ENCODE measurements at places on chromosomes 11 and 22.

DNA sequence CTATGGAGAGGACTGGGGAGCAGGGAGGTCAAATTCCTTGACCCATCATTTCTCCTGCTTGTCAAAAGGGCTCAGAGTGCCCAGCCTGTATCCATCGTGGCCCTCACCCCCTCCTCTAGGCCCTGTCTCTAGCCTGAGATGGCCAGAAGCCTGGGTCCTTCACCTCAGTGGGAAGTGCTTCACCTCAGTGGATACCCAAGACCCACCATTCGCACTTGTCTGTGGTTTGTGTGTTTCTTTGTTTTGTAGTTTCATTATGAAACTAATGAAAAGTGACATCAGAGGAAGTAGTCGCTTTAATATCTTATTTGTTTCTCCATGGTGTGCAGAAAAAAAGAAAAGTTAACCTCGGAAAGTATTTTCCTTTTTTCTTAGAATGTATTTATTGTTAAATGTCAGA, 194.0 kb upstream of the CADM1 start:
- no peak for DNase-seq

DNA sequence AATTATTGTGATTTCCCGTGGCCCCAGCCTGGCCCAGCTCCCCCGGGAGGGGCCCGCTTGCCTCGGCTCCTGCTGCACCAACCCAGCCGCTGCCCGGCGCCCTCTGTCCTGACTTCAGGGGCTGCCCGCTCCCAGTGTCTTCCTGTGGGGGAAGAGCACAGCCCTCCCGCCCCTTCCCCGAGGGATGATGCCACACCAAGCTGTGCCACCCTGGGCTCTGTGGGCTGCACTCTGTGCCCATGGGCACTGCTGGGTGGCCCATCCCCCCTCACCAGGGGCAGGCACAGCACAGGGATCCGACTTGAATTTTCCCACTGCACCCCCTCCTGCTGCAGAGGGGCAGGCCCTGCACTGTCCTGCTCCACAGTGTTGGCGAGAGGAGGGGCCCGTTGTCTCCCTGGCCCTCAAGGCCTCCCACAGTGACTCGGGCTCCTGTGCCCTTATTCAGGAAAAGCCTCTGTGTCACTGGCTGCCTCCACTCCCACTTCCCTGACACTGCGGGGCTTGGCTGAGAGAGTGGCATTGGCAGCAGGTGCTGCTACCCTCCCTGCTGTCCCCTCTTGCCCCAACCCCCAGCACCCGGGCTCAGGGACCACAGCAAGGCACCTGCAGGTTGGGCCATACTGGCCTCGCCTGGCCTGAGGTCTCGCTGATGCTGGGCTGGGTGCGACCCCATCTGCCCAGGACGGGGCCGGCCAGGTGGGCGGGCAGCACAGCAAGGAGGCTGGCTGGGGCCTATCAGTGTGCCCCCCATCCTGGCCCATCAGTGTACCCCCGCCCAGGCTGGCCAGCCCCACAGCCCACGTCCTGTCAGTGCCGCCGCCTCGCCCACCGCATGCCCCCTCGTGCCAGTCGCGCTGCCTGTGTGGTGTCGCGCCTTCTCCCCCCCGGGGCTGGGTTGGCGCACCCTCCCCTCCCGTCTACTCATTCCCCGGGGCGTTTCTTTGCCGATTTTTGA, 3.3 kb upstream of the ANKRD13D start:
- no peak for DNase-seq

- no peak for DNase-seq
Measured at GRCh38 chr22:38970551-38970950, 11.6 kb upstream of the APOBEC3B start.

DNA sequence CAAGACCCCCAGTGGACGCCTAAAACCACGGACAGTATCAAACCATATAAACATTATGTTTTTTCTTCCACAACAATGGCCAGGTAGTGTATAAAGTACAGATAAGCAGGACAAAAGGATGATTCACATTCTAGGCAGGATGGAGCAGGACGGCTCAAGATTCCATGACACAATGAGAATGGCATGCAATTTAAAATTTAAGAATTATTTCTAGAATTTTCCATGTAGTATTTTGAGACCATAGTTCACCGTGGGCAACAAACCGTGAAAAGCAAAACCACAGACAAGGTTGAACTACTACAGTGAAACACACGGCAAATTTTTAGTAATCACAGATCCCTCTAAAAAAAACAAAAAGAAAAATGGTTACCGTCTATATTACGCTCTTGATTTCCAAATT, 7.5 kb downstream of the NARS2 start:
- DNase-seq: no peak

GRCh38 chr11:90465553-90465952, 242.7 kb upstream of the CHORDC1 start:
- DNase-seq: no peak

- DNase-seq: no peak
Measured at GRCh38 chr11:47908198-47908597, 60.0 kb upstream of the NUP160 start.

- DNase-seq: no peak
Measured at GRCh38 chr11:126638648-126639047, 283.2 kb downstream of the ST3GAL4 start.

DNA sequence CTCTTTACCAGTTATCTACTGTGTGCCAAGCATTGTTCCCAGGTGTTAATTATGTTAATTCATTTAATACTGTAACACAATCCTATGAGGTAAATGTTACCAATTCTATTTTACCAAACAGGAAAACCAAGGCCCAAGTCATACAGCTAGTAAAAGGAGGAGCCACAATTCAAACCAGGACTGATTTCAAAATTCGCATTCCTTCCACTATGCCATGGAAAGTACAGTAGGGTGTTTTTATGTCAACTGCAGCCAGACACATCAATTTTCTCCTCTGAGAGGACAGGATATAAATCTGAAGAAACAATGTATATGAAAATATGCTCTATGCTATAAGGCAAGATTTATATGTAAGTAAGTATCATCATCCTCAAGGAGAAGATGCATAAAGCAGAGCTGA, 104.3 kb downstream of the RPL27A start:
- DNase-seq: no peak

GRCh38 chr11:18299721-18300120, 22.2 kb downstream of the HPS5 start:
- DNase-seq: no peak

DNA sequence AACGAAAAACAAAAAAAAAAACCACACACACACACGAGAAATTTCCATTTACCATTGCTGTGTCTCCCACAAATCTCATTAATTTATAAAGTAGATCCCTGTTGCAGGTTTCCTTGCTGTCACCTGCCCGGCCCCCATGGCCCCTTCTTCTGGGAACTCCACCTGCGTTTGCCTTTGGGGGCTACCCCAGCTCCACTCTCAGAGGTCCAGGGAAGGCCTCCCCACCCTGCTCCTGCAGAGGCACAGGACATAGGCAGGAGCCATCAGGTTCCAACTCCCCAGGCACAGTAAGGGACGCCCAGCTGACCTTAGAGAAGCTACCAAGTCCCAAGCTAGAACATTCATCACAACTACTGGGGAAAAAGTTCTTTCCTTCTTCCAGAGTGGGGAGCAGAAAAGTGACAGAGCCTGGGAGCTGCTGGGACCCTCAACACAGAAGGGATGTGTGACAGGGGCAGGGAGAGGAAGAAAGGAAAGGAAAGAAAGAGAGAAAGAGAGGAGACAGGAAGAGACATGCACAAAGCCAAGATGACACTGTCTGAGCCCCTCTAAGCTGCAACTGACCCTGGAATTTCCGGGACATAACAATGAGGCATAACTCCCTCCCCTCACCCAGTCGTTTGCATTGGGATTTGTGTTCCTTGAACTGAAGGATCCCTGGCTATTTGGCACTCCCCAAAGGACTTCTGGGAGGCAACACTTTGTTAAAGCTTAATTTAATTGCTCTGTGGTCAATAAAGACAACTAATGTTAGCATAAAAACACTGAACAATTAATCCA, 175.7 kb downstream of the SHANK2 start:
- DNase-seq: no peak

DNA sequence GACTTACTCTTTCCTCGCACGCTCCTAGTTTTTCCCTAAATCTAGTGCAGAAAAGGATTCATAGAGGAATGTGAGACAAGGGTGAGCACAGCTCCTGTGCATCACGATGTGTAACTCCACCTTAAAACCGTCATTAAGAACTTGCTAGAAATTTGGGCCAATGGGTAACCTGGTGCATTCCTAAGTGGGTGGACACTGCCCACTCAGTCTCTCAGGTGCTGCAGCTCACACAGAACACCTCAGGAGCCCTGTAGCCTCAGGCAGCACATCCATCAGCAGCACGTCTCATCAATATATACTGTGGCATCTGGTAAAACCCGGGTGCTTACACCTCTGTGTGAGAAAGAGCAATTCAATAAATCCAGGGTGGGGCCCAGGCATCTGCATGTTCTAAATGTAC, 12.4 kb downstream of the POU2AF3 start:
- no peak for DNase-seq

GRCh38 chr11:62430425-62430824, 11.6 kb downstream of the SCGB1A1 start:
- no peak for DNase-seq

DNA sequence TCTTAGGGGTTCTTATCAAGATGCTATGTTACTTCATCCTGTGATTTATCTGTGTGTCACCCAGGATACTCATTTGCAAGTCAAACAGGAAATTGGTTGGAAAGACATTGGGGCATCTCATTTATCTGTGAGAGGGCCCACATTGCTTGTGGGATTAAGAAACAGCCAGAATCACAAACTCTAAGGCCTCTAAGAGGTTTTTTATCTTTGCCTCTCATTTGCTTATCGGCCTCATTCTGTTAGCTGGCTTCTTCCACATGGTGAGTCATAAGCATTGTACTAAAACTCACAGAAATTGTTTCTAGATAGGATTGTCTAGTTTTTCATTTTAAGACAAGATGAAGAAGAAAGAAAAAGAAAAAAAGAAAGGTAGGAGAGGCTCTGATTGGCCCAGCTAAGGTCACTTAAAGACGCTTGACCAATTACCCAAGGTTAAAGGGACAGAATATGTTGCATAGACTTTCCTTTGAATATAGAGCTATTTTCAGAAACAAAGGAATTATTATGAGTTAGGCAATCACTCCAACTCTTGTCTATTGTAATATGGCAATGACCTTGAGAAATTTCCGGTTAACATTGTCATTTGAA, 121.9 kb downstream of the ARHGAP42 start:
- DNase-seq: no peak

DNA sequence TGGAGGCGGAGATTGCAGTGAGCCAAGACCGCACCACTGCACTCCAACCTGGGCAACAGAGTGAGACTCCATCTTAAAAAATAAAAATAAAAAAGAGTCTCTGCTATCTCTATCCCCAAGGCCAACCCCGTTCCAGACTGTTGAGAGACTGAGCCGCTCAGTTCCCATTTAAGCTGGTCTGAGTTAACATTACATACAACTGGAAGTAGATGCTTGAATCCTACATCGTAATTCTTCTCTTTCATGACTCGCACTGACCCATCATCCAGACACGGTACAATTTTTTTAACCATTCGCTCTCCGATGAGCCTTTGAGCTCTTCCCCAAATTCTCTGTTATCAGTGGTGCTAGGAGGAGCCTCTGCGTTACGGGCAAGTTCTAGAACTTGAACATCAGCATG, 4.9 kb upstream of the CYTH4 start:
- DNase-seq: no peak

- DNase-seq: no peak
Measured at GRCh38 chr11:95566211-95566610, 223.4 kb downstream of the FAM76B start.

- no peak for DNase-seq
Measured at GRCh38 chr11:122882189-122882856, at the start of gene JHY. JHY (plus strand) TSS chr11:122882759; CDS start chr11:122885850, 3,091 bp downstream.

DNA sequence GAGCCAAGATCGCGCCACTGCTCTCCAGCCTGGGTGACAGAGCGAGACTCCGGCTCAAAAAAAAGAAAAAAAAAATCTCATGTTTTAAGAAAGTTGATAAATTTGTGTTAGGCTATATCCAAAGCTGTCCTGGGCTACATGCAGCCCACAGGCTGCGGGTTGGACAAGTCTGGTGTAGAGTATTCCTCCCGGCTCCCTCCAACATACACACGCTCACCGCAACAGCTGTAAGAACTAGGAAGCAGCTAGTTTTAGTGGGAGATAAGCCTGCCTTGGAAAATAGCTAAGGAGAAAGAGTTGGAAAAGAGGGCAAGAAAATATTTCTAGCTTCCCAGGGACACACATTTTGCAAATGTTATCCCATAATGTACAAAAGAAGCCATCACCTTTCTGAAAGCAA, 46.6 kb downstream of the CELF1 start:
- no peak for DNase-seq

DNA sequence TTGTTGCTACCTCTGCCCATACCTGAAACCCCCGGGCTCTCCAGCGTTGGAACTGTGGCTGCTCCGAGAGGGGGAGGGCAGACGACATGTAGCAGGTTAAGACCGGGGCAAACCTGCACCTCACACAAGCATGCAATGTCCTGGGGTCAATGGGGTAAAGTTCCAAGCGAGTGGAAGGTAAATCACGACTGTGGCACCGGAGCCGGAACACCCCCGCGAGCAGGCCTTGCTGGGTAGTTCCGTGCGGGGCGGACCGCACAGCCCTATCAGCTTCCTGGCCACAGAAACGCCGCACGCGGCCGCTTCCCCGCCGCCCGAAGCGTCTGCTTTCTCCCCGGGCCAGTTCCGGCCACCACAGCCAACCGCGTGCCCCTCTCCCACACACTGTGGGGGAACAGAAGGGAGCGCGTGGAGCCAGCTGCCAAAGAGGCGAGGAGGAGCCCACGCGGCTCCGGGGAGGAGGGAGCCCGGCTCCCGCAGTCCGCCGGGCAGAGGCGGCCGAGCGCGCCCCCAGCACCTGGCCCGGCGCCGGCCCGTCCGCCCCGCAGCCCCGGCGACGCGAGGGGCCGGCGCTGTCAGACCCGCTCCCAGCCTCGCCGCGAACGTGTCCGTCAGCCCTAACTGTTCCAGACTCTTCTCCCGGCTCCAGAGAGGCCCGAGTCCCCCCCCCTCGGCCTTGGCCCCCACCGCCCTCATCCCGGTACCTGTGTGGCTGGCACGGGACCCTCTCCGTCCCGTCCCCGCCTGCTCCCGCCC, 1.6 kb downstream of the SPTBN2 start:
- DNase-seq: no peak

- no peak for DNase-seq
Measured at GRCh38 chr11:119992171-119993051, 145.5 kb downstream of the TRIM29 start.

- no peak for DNase-seq
Measured at GRCh38 chr11:122646549-122647340, 8.8 kb upstream of the UBASH3B start.

- DNase-seq: no peak
Measured at GRCh38 chr11:132099692-132100091, 729.3 kb downstream of the NTM start.

- no peak for DNase-seq
Measured at GRCh38 chr11:11076879-11077278, 219.0 kb upstream of the ZBED5 start.

- DNase-seq: no peak
Measured at GRCh38 chr11:114426280-114426679, 13.0 kb upstream of the REXO2 start.

- no peak for DNase-seq
Measured at GRCh38 chr22:46432164-46433068, 96.9 kb downstream of the TRMU start.

DNA sequence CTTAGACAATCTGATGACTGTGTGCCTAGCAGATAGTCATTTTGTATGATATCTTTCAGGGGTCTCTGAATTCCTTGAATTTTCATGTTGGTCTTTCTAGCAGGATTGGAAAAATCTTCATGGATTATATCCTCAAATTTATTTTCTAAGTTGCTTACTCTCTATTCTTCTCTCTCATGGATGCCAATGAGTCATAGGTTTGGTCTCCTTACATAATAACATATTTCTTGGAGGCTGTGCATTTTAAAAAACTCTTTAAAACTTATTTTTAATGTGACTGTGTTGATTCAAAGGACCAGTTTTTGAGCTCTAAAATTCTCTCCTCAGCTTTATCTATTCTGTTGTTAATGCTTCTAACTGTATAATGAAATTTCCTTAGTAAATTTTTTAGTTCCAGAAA, 198.7 kb downstream of the AASDHPPT start:
- no peak for DNase-seq
